ENCODE measurements at places on chromosomes 12 and 14.

DNA sequence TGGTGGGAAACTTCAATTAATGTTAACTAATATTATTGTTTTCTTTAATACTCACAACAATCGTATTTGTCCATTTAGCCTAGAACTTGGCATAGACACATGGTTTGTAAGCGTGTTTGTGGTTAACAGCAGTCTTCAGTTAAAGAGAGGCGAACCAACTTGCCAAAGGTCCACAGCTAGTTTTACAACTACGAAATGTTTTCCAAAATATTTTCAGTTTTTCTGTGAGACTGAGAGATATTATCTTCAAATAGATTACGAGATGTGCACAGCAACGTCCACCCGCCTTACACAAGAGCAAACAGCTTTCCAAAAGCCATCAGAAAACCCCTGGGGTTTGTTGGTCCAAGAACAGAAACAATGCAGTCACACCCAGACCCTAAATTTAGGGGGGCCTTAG is 58.6 kb upstream of the RASSF3 start:
- DNase-seq, result no peak

DNA sequence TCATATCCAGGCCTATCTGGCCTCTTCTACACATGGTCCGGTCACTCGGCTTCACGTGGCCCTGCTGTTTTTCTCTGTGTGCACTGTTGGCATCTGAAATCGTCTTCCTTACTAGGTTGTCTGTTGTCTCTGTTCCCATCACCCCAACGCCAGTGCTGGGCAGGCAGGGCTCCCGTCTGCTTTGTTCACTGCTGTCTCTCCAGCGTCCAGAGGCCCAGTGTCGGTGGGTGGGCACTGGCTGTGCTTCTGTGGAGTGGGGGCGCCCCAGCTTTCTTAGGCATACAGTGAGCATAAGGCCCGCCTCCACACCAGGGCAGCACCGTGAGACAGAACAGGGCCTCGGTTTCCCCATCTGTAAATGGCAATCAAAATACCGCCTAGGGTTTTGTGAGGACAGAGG is 153.1 kb downstream of the BCL11B start:
- no peak for DNase-seq

- no peak for DNase-seq
These were observed 7.6 kb downstream of the MDM1 start for GRCh38 chr12:68324531-68324930.

- no peak for DNase-seq
These were observed 64.5 kb downstream of the SEC23A start for GRCh38 chr14:39038542-39038941.

DNA sequence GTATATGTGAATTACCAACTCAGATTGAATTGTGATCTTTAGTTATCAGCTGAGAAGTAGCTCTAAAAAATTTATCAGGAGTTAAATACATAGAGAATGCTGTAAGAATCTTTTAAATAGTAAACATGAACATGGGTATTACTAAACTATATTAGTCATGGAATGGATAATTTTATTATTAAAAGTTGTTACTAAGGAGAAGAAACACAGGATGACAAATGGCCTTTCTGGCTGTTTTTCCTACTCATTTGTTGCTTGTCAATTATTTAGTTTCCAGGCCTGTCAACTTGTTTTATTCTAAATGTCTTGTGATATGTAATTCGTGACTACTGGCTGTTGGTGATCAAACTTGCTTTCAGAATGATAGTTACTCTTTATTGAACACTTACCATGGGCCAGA is 58.7 kb downstream of the KTN1 start:
- no peak for DNase-seq

DNA sequence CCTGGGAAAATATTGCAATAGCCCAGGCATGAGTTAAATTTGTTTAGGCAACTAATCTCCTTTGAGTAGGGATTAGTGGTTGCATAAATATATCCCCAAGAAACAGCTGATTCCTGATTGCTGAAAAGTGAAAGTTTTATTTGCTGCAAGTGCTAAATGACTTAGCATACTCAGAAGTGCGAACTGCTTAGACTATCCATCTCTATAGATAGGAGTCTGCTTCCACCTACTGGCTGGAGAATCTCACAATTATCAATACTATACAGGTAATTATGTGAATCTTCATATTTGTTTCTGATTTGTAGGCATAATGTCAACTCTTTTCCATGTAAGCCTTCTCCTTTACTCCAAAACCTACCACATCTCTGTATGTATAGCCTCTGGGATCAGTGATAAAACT is 12.0 kb upstream of the SLCO1B3 start:
- DNase-seq, result no peak

- no peak for DNase-seq
These were observed 177.9 kb downstream of the TSPAN9 start for GRCh38 chr12:3255057-3255456.

DNA sequence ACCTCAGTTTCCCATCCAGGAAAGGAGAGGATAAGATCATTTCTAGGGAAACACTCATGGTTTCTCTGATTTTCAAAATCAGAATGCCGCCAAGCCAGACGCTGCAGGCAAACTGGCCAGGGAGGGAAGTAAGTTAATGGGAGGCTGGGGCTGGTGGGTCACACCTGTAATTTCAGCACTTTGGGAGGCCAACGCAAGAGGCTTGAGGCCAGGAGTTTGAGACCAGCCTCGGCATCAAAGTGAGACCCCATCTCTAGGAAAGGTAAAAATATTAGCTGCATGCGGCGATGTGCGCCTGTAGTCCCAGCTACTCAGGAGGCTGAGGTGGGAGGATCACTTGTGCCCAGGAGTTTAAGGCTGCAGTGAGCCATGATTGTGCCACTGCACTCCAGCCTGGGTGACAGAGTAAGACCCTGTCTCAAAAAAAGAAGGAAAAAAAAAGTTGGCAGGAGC is 587 bp downstream of the SELPLG start:
- DNase-seq, result no peak

- no peak for DNase-seq
These were observed 3.3 kb upstream of the KRT18 start for GRCh38 chr12:52945389-52946232.

- DNase-seq, result no peak
These were observed 948.4 kb upstream of the ATXN7L3B start for GRCh38 chr12:73589220-73589619.

GRCh38 chr14:60495946-60496345 is 10.1 kb upstream of the C14orf39 start:
- no peak for DNase-seq

DNA sequence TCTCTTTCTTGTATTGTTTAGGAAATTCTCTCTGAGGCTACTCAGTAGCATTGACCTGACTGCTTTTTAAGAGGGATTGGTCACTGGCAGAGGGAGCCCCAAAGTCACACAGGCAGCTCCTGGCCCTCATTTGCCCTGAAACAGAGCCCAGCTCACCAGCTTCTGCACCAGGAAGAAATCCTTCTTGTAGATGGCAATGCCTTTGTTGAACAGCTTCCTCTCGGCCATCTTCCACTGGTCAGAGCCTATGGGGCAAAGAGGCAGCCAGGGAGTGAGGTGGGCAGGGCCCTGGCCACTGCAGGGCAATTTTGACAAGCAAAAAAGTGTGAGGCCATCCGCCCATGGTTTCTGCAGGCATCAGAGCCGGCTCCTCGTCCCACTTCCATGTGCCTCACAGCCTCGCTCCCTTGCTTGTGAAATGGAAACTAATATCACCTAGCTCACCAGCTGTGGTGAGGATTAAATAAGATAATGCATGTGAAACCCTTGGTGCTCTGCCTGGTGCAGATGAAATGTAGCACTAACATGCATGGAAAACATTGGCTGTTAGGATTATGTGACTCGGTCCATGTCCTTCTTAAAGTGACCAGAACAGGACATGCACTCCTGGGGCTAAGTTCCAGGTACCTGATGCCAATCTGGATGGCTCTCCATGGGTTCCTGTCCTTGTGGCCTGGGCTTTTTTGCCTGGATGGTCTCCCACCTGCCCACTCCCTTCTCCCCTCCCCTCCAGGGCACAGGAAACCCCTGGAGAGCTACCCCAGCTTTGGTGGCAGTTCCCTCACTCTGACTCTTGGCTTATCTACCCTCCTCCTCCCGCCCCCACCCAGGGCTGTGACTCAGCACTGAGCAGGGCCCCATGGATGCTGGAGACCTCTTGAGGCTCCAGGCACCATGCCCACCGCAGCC is 11.2 kb upstream of the PNMA1 start:
- DNase-seq, result no peak

DNA sequence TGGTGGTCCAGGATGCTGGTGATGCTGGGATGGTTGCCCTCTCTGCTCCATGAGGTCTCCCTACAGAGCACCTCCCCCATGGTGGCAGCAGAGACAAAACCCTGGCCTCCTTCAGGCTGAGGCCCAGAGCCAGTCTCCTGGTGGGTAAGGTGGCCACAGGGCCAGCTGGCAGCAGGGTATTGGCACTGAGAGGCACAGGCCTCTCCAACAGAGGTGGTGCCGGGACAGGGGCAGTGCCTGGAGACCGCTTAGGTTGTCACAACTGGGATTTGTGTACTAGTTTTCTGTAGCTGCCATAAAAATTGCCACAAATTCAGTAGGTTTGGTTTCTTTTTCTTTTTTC is 6.1 kb upstream of the MTA1 start:
- no peak for DNase-seq

- DNase-seq, result no peak
These were observed 624 bp upstream of the PLEKHD1 start for GRCh38 chr14:69483765-69484443.

DNA sequence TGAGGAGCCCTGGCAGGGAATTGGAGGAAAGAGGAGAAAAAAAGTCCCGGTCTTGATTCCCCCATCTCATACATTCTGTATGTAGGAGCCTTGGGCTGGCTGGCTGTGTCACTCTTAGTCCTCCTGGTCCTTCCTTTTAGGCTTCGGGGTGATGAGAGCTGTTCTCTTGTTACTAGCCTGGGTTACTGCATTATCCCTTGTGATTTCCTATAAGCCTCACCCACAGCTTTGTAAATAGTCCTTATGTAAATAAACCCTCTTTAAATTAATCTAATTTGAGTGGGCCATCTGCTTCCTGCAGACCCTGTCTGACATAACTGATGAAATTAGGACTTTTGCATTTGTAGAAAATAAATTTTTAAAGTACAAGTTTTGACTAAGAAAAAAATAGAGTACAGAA is 19.2 kb downstream of the DNM1L start:
- DNase-seq, result no peak

GRCh38 chr12:120264904-120265472 is 542 bp downstream of the PXN start:
- no peak for DNase-seq

DNA sequence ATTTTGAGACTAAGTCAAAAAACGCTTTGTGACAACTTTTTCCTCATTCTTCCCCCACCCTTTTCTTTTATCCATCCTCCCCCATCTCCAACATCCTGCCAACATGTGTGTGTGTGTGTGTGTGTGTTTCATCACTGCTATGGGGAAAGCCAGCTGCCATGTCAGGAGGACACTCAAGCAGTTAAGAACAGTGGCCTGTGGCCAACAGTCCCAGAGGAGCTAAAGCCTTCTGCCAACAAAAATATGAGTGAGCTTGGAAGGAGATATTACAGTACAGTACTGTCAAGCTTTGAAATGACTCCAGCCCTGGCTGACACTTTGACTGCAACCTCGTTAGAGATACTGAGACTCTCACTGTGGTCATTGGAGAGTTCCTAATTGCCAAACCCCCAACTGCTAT is 5.0 kb upstream of the CSRP2 start:
- DNase-seq, result no peak

DNA sequence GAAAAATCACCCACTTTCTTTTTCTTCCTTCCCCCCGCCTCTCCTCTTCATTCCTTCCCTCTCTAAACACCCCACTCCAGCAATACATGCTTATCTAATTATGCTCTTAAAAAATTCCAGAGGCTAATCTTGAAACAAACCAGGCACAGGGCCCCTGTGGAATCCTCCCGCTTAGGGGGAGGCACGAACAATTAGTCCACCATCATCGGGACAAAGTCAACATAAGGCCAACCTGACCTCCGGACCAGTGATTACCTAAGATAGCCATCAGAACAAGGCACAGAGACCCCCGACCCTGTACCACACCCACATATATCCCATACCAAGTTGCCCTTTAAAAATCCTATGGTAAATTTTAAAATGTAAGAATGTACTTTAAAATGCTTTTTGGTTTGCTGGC is 47.1 kb downstream of the KIF21A start:
- no peak for DNase-seq

DNA sequence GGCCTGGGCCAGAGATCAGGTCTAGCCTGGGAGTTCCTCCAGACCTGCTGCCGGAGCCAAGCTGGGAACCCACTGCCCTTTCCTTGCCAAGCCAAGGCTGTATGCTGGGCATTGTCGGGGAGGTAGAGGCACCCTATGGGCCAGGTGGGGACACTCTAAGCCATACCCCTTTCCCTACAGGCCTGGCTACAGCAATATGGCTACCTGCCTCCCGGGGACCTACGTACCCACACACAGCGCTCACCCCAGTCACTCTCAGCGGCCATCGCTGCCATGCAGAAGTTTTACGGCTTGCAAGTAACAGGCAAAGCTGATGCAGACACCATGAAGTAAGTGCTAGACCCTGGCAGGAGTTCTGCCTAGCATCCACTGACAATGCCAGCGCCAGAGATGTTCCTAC is 4.9 kb downstream of the MMP14 start:
- DNase-seq, result no peak

GRCh38 chr14:21096438-21096837 is 2.0 kb downstream of the ZNF219 start:
- no peak for DNase-seq

DNA sequence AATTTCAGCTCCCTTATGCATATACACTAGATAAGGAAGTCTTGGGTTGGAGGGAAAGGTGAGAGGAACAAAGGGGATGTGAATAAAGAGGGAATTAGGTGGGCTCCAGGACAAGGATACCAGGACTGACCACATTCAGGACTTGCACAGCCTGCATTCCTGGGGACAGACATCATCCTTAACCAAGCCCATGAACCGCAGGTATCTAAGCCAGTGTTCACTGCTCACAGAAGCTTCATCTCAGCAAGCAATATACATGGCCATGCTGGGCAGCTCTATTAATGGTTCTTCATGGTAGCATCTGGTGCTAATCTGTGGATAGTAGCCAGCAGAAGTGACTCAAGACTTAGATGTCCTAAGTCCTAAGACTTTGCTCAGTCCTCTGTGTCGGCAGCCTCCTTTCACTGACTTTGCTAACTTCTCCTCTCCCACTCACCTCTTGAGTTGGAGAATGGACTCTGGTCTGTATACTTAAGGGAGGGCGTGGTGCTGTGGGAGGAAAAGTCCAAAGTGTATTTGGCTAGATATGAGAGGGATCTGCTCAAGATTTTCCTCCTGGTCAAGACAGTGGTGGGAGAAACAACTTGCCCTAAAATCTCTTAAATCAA is 136.1 kb downstream of the ASCL1 start:
- no peak for DNase-seq

DNA sequence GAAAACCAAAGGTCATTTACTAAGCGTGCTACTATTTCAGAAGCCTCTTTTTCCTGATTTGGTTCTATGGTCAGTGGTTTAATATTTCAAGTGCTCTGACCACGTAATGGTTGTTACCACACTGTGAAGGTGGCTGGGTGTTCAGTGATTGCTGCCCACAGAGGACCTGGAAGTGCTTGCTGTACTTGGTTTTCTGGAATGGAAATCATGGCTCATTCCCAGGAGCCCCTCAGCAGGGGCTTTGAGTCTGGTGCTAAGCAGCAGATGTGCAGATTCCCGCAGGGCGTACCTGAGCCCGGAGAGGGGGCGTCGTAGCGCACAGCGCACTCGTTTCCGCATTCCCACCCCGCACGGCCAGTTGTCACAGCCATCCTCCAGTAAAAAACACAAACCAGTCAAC is 50.5 kb downstream of the TRAF3 start:
- DNase-seq, result no peak

All from T-helper 22 cell (primary cell).